Cortex of kidney (tissue), 1 donor: ENCODE measurements at places on chromosomes 7 and 10.

DNA sequence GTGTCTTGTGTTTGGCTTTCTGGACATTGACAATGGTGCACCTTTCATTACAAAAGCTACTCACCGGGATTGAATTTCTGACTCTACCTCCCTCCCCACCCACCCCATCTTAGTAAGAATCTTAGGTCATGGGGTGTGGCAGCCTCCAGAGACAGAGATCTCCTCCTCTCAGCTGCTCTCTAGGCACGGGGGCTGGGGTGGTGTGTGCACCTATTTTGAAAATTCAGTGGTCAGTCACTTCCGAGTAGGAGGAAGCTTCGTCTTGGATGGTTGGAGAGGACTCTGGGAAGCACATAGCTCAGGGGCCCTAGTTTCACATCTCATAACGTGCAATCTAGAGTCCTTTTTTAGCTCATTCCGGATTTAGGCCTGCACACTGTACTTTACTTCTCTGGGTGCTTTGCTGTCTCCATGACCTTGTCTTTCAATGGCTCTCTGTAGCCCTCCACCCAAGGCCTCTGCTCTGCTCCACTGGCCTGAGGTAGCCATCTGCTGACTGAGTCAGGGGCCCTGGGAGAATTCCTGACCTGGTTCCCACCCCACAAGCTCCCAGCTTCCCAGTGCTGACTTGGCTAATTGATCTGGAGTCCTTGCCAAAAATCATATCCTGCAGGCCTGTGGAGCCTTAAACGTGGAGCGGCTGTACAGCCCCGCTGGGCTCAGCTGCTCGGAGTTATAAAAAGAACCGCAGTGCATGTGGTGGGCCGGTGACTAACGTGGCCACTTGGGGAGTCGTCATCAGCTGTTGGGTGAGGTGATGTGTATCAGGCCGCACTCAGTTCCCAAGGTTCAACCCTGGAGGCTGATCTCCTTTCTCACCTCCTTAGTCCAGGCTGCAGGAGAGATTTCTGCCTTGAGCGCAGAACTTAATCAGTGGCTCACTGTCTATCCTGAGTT lies 19.3 kb upstream of the ADAMTS14 start:
- DNase-seq = no peak

GRCh38 chr10:80539421-80540031 lies 1.8 kb downstream of the SH2D4B start:
- no peak for DNase-seq

DNA sequence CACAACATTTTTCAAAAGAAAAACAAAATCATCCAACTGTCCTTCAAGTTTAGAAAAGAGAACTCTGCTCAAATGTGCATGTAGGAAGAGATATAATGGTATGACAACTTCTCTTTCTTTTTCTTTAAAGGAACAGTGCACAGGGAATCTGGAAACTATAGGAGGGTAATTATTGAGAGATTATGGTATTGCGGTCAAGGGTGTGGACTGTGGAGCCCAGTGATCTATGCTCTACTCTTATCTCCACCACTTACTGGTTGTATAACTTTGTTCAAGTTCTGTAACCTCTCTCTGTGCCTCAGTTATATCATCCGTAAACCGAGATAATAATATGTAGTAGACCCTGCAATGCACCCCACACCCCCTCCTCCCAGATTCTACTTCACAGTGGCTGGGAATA lies 69.8 kb upstream of the PCGF5 start:
- no peak for DNase-seq

DNA sequence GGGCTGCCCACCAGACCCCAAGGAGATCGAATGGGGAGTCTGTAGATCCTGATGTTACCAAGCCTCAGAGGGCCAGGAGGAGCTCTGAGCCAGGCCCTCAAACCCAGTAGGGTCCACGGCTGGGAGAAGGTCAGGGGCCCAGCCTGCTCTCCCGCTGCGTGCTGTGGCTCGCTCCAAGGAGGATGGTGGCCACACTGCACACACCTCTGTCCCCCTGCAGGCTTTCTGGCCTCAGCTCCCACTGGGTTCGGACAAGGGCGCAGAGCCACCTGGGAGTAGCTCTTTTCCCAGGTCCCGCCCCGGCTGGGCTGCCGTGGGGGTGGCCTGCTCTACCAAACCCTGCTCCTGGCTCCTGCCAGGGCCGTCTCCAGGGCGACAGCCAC lies 175.8 kb downstream of the ZNF248 start:
- no peak for DNase-seq

GRCh38 chr7:28551331-28551730 lies 139.0 kb downstream of the CREB5 start:
- DNase-seq = no peak

- DNase-seq = no peak
Measured at GRCh38 chr7:124764051-124764846, 1.3 kb downstream of the GPR37 start.

GRCh38 chr10:14247377-14248116 lies 83.2 kb downstream of the FRMD4A start:
- DNase-seq = no peak

DNA sequence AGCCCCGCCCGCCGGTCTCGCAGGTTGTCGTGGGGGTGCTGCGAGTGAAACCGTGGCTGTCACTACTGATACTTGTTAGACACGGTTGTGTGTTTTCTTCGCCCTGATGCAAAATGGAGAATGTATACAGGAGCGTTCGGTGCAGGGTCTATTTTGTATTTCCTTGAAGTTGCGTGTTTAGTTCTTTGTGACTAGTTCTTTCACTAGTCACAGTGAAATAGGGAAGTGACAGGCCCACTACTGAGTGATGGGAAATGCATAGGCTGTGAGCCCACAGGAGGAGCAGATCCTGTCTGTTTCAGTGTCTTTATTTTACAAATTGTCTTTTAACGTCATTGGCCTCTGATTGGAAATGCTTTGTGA lies 675 bp downstream of the ABRAXAS2 start:
- no peak for DNase-seq

GRCh38 chr10:63901881-63902280 lies 380.7 kb downstream of the REEP3 start:
- DNase-seq = no peak

DNA sequence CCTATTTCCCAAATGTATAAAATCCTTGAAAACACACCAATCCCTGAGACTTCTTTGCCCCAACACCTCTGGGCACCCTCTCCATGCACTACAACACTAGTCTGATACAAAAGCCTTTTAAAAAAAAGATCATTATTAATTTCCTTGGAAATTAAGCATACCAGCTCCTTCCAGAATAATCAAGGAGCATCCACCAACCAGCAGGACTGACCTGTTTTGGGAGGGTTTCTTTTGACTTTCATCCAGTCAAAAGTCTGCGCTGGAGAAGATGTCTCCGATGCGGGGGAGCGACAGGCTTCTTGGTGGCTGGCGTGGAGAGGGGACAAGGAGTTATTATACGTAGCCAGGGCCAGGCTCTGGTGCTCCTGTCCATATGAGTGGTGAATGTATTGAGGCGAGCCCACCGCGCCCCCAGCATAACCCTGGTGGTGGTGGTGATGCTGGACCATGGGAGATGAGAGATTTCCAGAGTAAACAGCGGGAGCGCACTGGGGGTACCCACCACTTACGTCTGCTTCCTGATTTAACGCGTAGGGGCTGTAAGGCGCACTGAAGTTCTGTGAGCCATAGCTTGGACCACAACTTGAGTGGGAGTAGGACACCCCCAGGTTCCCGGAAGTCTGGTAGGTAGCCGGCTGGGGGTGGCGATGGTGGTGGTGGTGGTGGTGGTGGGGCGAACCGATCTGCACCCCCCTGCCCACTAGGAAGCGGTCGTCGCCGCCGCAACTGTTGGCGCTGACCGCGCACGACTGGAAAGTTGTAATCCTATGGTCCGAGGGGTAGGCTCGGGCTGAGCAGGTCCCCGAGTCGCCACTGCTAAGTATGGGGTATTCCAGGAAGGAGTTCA lies 527 bp downstream of the HOXA1 start:
- DNase-seq = no peak

DNA sequence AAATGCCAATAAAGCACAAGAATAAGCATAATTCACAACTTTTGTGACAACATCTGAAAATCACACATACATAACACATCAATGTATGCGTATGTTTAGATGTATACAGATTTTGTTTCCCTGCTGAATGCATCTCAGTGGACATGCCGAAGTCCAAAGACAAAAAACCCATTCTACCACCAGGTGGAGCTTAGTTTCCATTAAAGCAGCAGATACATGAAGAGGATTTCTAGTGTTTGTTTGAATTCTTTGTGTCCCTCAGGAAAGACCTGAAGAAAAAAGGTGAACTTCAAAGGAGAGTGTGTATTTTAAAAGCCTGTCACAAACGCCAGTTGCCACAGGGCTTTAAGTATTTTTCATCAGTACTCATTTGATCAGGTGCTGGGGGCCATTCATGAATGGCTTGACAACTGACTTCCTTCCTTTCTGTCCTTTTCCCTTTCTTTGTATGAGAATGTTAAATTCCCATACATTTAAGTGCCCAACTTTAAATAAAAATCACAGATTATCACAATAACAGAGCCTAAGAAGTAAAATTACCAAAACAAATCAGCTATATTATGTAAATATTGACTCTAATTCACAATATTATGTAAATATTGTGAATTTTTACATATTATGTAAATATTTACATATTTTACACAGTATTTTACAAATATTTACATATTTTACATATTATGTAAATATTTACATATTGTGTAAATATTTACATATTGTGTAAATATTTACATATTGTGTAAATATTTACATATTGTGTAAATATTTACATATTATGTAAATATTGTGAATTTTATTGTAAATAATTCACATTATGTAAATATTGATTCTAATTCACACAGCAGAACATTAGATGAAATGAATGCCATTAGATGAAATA lies 343.0 kb downstream of the CRPPA start:
- no peak for DNase-seq

GRCh38 chr7:21361413-21362125 lies 66.3 kb upstream of the SP4 start:
- no peak for DNase-seq

DNA sequence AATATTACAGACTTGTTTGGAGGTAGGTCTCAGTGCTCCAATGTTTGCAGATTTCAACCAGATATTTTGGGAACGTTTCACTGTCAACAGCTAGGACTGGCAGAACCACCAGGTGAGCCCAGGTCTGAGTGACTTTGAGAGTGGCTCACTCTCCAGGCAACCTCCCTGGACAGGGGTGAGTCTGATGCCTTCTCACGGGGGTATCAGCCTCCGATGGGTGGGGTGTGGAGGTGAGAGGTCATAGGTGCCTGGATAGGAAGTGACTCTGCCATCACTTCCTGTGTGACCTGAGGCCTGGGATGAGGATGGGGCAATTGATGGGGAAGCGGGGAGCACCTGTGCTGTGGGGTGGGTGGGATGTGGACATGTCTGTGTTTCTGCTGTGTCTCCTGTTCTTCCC lies 4.6 kb downstream of the AZGP1 start:
- no peak for DNase-seq

- no peak for DNase-seq
Measured at GRCh38 chr7:72156671-72157070, 255.5 kb downstream of the CALN1 start.

GRCh38 chr10:92267343-92267742 lies 23.5 kb downstream of the CPEB3 start:
- no peak for DNase-seq

- no peak for DNase-seq
Measured at GRCh38 chr7:12637819-12638592, 49.4 kb upstream of the ARL4A start.

DNA sequence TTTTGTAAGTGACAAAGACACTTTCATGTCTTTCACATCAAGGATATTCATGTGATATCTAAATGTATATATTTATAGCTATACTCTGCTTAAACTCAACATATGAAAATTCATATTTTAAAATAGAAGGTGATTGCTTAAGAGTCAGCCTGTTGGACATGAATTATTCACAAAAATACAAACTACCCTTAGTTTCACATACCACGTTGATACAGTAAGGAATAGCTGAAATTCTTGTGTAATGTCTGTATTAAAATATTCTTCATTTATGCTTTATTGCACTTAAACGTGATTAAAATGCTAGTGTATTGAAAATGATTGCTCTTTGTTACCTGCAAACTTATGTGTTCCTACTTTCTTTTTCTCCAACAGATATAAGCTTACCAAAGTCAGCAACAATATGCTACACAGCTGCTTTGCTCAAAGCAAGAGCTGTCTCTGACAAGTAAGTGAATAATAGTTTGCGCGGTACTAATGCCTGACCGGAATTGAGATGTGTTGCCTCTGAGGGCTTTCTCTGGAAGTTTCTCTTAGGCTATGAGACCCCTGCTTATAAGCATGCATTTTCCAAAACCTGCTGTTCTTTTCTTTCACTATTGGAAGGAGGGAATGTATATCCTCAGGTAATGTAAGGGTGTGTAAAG lies 133.8 kb downstream of the WNT2 start:
- DNase-seq = no peak

GRCh38 chr7:105256761-105257231 lies 131.9 kb downstream of the SRPK2 start:
- no peak for DNase-seq

GRCh38 chr10:132408823-132409666 lies 12.0 kb downstream of the PWWP2B start:
- no peak for DNase-seq

- DNase-seq = no peak
Measured at GRCh38 chr10:119278126-119278709, 70.8 kb downstream of the GRK5 start.

DNA sequence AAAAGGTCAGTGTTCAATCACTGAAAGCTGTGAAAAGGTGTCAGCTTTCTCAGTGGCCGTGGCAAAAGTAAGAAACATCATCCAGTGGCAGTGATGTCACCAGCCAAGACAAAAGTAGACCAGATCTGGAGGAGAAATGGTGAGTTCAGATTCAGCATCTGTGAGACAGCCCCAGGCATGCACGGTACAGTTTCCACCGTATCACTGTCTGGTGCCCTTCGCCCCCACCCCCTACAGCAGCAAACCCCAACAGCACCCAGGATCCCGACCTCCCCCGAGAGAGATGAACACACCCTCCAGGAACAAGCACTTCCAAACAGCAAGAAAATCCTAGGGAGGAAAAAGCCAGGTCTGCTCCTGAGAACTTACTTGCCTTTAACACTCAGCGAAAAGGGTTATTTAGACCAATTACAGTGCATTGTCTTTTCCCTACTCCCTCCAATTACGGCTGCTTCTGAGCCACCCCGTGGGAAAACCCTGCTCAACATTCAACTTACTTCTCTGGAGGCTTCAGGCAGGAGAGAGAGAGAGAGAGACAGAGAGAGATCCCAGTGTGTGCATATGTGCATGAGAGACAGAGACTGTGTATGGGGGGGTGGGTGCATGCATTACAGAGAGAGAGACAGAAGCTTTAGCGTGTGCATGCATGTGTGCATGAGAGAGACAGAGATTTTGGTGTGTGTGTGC lies 189.6 kb downstream of the GRID1 start:
- no peak for DNase-seq

- no peak for DNase-seq
Measured at GRCh38 chr10:117112220-117112619, 25.9 kb downstream of the VAX1 start.

- DNase-seq = no peak
Measured at GRCh38 chr10:73590881-73591799, at the start of gene USP54. Gene USP54 (minus strand): TSS chr10:73591342. CDS start chr10:73575658, 15,684 bp downstream.

GRCh38 chr10:115653473-115653872 lies 560.3 kb downstream of the ATRNL1 start:
- DNase-seq = no peak
